ENCODE measurements at places on chromosomes 3 and 15. TPM values are rescaled to one million over a fixed set of nuclear protein-coding genes. Genes with fewer than 3 reads are reported as not detected.

DNA sequence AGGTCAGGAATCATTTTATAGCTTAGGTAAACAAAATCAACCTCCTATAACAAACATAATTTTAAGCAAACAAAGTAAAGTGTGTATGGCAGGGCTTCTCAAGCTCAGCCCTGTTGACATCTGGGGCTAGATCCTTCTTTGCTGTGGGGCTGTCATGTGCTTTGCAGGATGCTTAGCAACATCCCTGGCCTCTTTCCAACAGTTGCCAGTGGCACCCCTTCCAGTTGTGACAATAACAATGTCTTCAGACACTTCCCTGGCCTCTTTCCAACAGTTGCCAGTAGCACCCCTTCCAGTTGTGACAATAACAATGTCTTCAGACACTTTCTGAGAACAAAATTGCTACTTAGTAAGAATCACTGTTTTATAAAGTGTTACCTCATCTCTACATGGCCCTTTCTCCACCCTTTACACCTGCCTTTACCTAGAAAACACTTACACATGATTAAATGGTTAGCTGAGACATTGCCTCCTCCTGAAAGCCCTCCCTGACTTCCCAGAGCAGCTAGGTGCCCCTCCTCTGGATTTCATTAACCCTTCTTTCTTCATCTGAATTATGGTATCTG is 194.0 kb upstream of the LMCD1 start:
- DNase-seq = no peak

GRCh38 chr3:38534180-38534579 is 38.0 kb downstream of the EXOG start:
- DNase-seq = no peak

DNA sequence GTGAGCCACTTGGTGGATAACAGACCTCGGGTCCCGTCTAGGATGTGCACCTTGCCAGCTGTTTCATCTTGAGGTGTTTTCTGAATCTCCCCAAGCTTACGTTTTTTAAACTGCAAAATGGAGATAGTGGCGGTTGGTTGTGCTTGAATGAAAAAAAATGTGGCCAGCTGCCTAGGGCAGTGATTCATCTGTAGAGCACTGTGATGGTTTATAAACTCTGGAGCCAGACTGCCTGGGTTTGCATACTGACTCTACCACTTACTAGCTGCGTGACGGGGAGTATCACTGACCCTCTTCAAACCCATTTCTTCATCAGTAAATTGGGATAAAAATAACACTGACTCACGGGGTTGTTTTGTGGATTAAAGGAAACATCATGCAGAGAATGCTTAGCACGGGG is 159.1 kb downstream of the CHL1 start:
- DNase-seq = no peak

GRCh38 chr3:180176059-180176458 is 139.3 kb upstream of the PEX5L start:
- no peak for DNase-seq

DNA sequence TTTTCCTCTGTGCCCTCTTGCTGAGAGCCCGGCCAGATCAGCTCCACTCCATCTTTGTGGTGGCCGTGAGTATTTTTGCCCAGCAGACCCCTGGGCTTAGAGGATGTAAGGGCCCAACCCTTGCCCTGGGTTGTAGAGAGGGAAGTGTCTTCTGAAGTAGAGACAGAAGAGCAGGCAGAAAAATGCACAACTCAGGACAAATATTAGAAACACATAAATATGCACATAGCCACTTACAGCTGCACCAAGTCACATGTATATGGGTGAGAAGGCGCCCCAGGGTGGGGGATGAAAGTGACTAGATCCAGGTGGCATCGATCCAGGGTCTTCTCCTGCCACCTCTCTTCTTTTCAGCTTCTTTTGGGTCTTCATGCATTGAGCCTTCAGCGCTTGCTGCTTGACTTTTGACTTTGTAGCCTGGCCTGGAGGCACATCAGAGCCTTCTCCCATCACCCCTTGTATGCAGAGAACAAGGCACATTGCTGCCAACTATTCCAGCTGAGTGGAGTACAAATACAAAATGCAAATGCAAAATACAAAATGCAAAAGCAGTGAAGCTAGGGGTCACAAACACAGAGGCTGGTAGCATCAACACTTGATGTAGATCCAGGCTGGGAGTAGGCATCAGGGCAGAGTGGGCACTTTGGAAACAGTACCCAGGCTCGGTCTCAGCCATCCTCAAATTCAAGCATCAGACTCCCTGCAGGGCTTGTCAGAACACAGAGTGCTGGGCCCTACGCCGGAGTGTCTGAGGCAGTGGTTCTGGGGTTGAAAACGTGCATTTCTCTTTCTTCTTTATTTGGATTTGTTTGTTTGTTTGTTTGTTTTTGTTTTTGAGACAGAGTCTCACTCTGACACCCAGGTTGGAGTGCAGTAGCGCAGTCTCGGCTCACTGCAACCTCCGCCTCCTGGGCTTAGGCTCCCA is 133.0 kb downstream of the ASB7 start:
- DNase-seq = no peak

DNA sequence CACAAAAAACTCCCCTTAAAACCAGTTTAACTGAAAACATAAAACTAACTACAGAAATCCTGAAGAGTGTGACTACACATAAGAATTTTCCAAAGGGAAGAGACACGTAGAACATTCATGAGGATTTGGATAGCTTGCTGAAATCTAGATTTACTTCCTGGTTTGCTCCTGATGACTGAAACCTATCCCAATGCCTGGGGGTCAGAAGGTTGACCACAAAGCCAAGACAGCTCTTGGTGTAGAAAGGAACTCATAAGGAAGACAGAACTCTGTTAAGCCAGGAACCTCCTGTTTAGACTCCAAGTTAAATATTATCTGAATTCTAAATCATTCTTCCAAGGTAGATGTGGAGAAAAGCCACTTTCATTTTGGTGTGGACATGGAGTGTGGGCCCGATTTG is 92.8 kb downstream of the TFG start:
- DNase-seq = no peak

- no peak for DNase-seq
Measured at GRCh38 chr3:9213019-9213634, 36.3 kb downstream of the SRGAP3 start.

DNA sequence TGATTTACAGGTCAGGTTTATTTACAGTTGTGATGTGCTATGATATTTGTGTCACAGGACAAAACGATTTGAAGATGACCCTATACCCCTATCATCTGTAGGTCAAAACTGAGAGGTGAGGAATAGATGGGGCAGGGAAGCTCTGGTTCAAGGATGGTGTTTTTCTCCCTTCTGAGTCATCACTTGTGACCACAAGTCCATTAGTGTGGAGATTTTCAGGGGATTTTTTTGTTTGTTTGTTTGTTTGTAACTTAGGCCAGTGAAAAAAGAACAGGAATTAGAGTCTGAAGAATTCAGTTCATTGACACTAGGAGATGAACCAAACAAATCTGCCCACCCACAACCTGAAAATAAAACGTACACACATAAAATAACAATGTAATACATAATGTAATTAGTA is 62.7 kb upstream of the FAM98B start:
- DNase-seq = no peak

DNA sequence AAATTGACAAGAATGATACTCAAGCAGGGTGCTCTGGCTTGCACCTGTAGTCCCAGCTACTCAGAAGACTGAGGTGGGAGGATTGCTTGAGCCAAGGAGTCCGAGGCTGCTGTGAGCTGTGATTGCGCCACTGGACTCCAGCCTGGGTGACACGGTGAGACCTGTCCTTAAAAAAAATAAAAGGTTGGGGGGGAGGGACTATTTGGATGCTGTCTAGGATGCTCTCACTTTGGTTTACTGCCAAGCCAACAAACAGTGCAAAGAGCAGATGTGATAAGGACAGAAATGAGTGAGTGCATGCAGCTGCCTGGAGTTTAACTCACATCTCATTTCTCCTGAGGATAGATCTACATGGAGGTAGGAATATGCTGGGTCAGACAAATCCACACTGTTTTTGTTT is 130.0 kb downstream of the FRMD4B start:
- no peak for DNase-seq

DNA sequence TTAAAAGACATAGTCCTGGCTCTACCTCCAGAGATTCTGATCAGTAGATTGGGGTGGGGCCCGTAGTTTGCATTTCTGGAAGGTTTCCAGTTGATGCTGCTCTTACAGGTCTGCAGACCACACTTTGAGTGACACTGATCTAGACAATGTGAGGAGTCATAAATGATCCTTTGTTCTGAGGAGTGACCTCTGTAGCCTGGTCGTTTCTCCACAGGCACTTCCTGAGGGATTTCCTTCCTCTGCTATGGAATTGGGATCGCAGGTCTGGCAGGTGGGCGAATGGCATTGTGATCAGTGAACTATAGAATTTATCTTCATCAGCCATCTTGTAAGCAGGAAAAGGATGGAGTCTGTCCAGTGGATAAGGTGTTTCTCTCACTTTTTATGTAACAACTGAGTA is 5.5 kb downstream of the GFM1 start:
- DNase-seq = no peak

DNA sequence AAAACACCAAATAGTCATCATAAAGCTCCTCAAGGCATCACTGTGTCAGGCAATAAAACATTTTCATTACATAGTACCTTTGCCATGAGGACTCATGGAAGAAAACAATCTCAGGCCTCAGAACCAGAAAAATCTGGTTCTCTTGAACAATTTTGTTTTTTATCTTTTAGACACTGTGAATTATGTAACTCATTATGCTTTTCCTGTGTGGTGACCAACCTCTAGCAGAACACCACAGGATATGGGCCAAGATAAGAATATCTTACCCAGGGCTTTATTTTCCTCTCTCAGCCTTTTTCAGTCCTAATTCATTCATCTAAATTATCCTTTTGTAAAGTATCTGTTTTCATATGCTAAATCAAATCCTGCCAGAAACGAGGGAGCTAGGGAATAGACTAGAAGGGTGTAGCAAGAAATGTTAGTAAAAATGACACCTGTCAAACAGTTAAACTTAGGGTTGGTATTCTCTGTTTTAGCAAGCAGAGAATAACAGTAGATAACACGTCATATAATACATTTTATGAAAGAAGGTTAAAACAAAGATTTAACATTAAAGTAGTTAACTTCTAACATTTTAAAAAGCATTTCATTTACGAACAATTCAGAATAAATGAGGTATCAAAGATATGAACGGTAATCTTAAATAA is 111.1 kb downstream of the FBXL22 start:
- no peak for DNase-seq

- DNase-seq = no peak
Measured at GRCh38 chr3:148992027-148992634, 791 bp downstream of the GYG1 start.

GRCh38 chr15:76309601-76310330 is 1.5 kb downstream of the ETFA start:
- DNase-seq = peak; percentile 10

DNA sequence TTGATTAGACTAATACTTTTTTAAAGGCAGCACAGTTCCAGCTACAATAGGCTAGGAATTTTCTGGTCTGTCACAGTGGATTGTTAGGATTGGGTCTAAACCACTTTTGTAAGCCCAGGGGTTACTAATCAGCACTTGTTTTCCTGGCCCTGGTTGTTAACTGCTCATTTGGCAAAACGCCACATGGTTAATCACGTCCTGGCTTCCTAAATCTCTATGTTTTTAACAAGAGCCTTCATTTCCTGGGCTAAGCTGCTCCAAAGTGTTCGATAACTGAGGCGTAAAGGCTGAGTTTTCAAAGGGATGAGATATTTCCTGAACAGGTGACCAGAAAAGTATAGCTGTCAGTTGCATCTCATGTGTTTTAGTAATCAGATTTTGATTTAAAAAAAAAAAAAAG is 38.9 kb upstream of the CLRN1 start:
- DNase-seq = no peak

DNA sequence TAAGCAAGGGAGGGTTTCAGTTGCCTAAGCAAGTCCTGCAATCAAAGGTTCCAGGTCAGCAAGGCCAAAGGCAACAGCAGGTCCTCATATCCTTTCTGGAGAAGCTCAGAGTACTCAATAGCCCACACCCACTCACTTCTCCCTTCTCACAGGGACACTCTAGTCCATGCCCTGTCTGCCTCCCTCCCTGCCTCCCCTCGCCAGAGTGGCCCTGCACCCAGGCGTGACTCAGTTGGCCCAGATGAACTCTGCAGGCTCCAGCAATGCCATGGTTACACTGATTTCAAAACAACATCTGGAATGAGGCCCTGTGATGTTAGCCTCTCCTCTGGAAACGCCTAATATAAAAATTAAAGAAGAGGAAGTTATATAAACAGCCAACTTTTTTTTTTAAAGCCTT is 32.9 kb downstream of the IL16 start:
- no peak for DNase-seq

GRCh38 chr15:64842986-64843561 is 1.4 kb downstream of the PLEKHO2 start:
- no peak for DNase-seq

- no peak for DNase-seq
Measured at GRCh38 chr3:37586280-37586679, 275.4 kb upstream of the CTDSPL start.

GRCh38 chr15:37086120-37086519 is 14.2 kb downstream of the MEIS2 start:
- DNase-seq = no peak

GRCh38 chr3:177813322-177813721 is 616.0 kb upstream of the TBL1XR1 start:
- DNase-seq = peak; percentile 72

- DNase-seq = no peak
Measured at GRCh38 chr3:65444447-65444815, 594.3 kb downstream of the MAGI1 start.

- DNase-seq = no peak
Measured at GRCh38 chr15:41821831-41822230, 6.1 kb upstream of the JMJD7 start.

DNA sequence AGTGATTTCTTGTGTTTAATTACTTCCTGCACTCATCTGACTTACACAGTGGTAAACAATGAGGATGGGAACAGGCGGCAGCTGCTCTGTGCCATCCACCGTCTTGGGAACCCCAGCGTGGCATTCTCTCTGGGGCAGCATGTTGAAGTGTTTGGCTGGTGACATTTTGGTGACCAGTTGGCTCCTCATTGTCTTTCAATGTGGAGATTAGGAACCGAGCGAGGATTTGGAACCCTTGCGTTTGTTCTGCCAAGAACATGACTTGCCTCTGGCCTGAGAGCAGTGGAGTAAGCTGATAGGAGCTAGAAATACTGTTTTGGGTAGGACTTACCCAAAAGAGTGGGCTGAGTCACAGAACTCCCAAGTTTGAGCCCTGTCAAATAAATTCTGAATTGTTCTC is 88.8 kb downstream of the IGF1R start:
- DNase-seq = no peak

GRCh38 chr3:158925828-158926494 is 124.1 kb downstream of the MFSD1 start:
- DNase-seq = no peak

- DNase-seq = no peak
Measured at GRCh38 chr3:41700155-41700554, 261.7 kb downstream of the ULK4 start.

GRCh38 chr3:98022978-98023820 is 11.9 kb downstream of the GABRR3 start:
- DNase-seq = peak; percentile 87

Gene RTP3
- polyA plus RNA-seq = not detected

Gene TUSC7
- not detected for polyA plus RNA-seq

Gene PCBP4
- polyA plus RNA-seq = 70.5 TPM

Gene SLC2A2
- not detected for polyA plus RNA-seq

Gene TEX9
- 3.3 TPM for polyA plus RNA-seq

Gene HTR3D
- not detected for polyA plus RNA-seq

Gene SLC6A1
- polyA plus RNA-seq = 1.7 TPM

Gene SPINK8
- polyA plus RNA-seq = not detected

Gene SLC22A13
- polyA plus RNA-seq = 0.18 TPM

Gene CGGBP1
- 96.4 TPM for polyA plus RNA-seq

Gene MORF4L1
- polyA plus RNA-seq = 544 TPM

Gene GOLGA6D
- 0.17 TPM for polyA plus RNA-seq

Gene RARRES1
- polyA plus RNA-seq = 3.1 TPM

Gene PPCDC
- 5.2 TPM for polyA plus RNA-seq

Gene MORC1
- polyA plus RNA-seq = not detected

Gene GABRR3
- not detected for polyA plus RNA-seq

Data from muscle of arm (tissue), 14 donors.